ENCODE measurements at places on chromosomes 11 and 22. TPM values are rescaled to one million over a fixed set of nuclear protein-coding genes. Genes with fewer than 3 reads are reported as not detected.

GAL3ST3 gene
- 0.42 TPM for total RNA-seq

SYVN1 gene
- total RNA-seq: 3.6 TPM

OR6T1 gene
- not detected for total RNA-seq

SPATA19 gene
- not detected for total RNA-seq

MCM5 gene
- total RNA-seq: 86.9 TPM

ZP1 gene
- 1.6 TPM for total RNA-seq

LRRN4CL gene
- total RNA-seq: 0.80 TPM

PNPLA5 gene
- total RNA-seq: not detected

RAG1 gene
- total RNA-seq: 1,091 TPM

MISFA gene
- total RNA-seq: 1.5 TPM

TRPC6 gene
- 1.3 TPM for total RNA-seq

TP53AIP1 gene
- total RNA-seq: 32.0 TPM

TMEM109 gene
- total RNA-seq: 18.7 TPM

TMEM9B gene
- total RNA-seq: 29.7 TPM

NPAT gene
- total RNA-seq: 16.9 TPM

UPK3A gene
- 0.47 TPM for total RNA-seq

C11orf86 gene
- not detected for total RNA-seq

KIRREL3 gene
- total RNA-seq: 0.14 TPM

PANX3 gene
- not detected for total RNA-seq

PRAME gene
- total RNA-seq: 1.1 TPM

SCGB1D2 gene
- total RNA-seq: 0.80 TPM

MMP1 gene
- 1.8 TPM for total RNA-seq

NLRP10 gene
- total RNA-seq: not detected

RCOR2 gene
- 2.4 TPM for total RNA-seq

ANO1 gene
- 0.38 TPM for total RNA-seq

DCDC1 gene
- 0.28 TPM for total RNA-seq

ASPHD2 gene
- 2.1 TPM for total RNA-seq

PRR33 gene
- total RNA-seq: not detected

CALCA gene
- total RNA-seq: 0.61 TPM

TIRAP gene
- 1.8 TPM for total RNA-seq

RFPL3 gene
- not detected for total RNA-seq

KDELR3 gene
- total RNA-seq: 2.3 TPM

GRM5 gene
- 0.05 TPM for total RNA-seq

OR51F1 gene
- not detected for total RNA-seq

CAPN5 gene
- total RNA-seq: 1.5 TPM

C11orf98 gene
- 111 TPM for total RNA-seq

KRTAP5-7 gene
- total RNA-seq: not detected

MS4A4E gene
- total RNA-seq: 0.24 TPM

SCN3B gene
- total RNA-seq: 0.14 TPM

IFT27 gene
- total RNA-seq: 23.0 TPM

HEPHL1 gene
- 0.14 TPM for total RNA-seq

RAB6A gene
- total RNA-seq: 48.9 TPM

MPPED2 gene
- 1.1 TPM for total RNA-seq

P2RX3 gene
- 0.76 TPM for total RNA-seq

CRYBB2 gene
- not detected for total RNA-seq

DNAJB7 gene
- not detected for total RNA-seq

NUDT8 gene
- total RNA-seq: 5.8 TPM

C2CD2L gene
- 4.7 TPM for total RNA-seq

ALKBH3 gene
- 36.0 TPM for total RNA-seq

SCUBE2 gene
- 2.1 TPM for total RNA-seq

AMOTL1 gene
- 31.8 TPM for total RNA-seq

PAAF1 gene
- 9.5 TPM for total RNA-seq

ZNF280B gene
- 0.99 TPM for total RNA-seq

UBQLN3 gene
- total RNA-seq: under 0.01 TPM

PGR gene
- 0.05 TPM for total RNA-seq

SAA2 gene
- total RNA-seq: 7.9 TPM

SLC35E4 gene
- total RNA-seq: 0.57 TPM
